ENCODE measurements at places on chromosomes 2 and 18.

GRCh38 chr2:60808330-60808801 is 52.3 kb downstream of the PAPOLG start:
- H3K27me3 ChIP-seq: no peaks in the 10 kb centered on the region
- H3K27ac ChIP-seq: no peak overlapping the region
- no peaks in the 10 kb centered on the region for H3K36me3 ChIP-seq
- H3K4me1 ChIP-seq: peaks cover 7% of the 10 kb centered on the region
- no peak overlapping the region for H3K4me3 ChIP-seq
- DNase-seq: no peak

GRCh38 chr2:28389399-28390240 is 3.0 kb upstream of the FOSL2 start:
- peaks cover 27% of the 10 kb centered on the region for H3K27me3 ChIP-seq
- H3K36me3 ChIP-seq: no peaks in the 10 kb centered on the region
- peak overlapping the region; percentile 83 for H3K27ac ChIP-seq
- DNase-seq: no peak

DNA sequence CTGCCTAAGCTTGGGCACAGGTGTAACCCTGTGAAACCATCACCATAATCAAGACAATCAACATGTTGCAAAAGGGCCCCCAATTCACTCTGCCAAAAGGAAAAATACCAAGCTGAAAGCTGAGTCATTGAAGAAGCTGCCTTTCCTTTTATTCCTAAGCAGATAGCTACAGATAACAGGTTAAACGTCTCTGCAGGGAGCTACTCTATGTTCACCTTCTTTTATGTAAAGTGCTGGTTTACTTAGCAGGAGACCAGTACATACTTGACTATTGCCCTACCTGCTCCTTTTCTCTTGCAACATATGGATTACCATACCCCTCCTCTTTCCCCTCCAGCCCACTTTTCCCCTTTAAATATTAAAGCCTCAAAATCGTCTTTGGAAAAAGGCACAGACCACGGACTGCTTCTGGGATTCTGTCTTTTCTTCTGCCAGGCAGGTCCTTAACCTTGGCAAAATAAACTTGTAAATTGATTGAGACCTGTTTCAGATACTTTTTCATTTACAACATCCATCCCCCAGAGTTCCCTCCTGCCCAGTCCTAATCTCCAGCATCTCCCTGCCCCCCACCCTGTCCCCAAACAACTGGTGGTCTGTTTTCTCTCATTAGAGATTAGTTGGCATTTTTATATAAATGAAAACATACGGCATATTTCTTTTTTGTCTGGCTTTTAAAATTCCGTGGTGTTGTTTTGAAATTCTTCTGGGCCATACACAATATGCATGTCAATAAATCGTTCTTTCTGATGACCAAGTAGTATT is 37.8 kb upstream of the LDLRAD4 start:
- DNase-seq: no peak
- H3K4me3 ChIP-seq: no peak overlapping the region
- no peak overlapping the region for H3K27ac ChIP-seq

- H3K36me3 ChIP-seq: no peaks in the 10 kb centered on the region
- H3K27me3 ChIP-seq: no peaks in the 10 kb centered on the region
- DNase-seq: no peak
- no peak overlapping the region for H3K4me3 ChIP-seq
- no peaks in the 10 kb centered on the region for H3K4me1 ChIP-seq
These were observed 264.0 kb downstream of the LRATD1 start for GRCh38 chr2:14896330-14897030.

DNA sequence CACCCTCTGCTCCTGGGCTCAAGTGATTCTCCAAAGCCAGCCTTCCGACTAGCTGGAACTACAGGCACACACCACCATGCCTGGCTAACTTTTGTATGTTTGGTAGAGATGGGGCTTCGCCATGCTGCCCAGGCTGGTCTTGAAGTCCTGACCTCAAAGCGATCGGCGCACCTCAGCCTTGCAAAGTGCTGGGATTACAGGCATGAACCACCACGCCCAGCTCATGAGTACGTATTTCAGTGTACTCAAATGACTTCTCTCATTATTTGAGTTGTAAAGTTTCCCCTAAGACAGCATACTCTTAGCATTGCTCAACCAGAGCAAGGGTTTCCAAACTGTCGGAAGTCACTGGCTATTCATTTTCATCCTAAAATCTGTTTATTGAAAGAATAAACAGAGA is 40.3 kb downstream of the IMPA2 start:
- H3K4me1 ChIP-seq: no peaks in the 10 kb centered on the region
- no peak overlapping the region for H3K4me3 ChIP-seq
- no peak for DNase-seq

GRCh38 chr18:35671966-35672603 is 90.5 kb downstream of the GALNT1 start:
- no peak overlapping the region for H3K27ac ChIP-seq
- no peaks in the 10 kb centered on the region for H3K4me1 ChIP-seq
- no peak overlapping the region for H3K4me3 ChIP-seq
- DNase-seq: no peak
- peaks cover 18% of the 10 kb centered on the region for H3K36me3 ChIP-seq
- H3K27me3 ChIP-seq: no peaks in the 10 kb centered on the region

- DNase-seq: no peak
- no peaks in the 10 kb centered on the region for H3K27me3 ChIP-seq
- H3K36me3 ChIP-seq: no peaks in the 10 kb centered on the region
- H3K4me1 ChIP-seq: peaks cover 14% of the 10 kb centered on the region
These were observed 147.8 kb downstream of the UBE2E3 start for GRCh38 chr2:181128199-181128598.

DNA sequence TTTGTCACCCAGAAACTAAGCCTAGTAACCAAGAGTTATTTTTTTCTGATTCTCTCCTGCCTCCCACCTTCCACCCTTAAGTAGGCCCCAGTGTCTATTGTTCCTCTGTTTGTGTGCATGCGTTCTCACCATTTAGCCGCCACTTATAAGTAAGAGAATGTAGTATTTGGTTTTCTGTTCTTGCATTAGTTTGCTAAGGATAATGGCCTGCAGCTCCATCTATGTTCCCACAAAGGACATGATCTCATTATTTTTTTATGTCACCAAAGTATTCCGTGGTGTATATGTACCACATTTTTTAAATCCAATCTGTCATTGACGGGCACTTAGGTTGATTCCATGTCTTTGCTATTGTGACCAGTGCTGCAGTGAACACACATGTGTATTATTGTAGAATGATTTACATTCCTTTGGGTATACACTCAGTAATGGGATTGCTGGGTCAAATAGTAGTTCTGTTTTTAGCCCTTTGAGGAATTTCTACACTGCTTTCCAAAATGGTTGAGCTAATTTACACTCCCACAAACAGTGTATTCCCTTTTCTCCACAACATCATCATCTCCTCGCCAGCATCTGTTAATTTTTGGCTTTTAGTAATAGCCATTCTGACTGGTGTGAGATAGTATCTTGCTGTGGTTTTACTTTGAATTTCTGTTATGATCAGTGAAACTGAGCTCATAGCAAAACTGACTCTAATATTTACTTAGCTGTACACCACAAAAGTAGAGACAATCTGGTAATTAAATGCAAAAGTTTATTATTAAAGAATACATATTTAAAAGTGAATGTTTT is 660.1 kb upstream of the SLC8A1 start:
- H3K27ac ChIP-seq: no peak overlapping the region
- DNase-seq: no peak
- H3K36me3 ChIP-seq: no peaks in the 10 kb centered on the region
- H3K27me3 ChIP-seq: no peaks in the 10 kb centered on the region
- no peak overlapping the region for H3K4me3 ChIP-seq

DNA sequence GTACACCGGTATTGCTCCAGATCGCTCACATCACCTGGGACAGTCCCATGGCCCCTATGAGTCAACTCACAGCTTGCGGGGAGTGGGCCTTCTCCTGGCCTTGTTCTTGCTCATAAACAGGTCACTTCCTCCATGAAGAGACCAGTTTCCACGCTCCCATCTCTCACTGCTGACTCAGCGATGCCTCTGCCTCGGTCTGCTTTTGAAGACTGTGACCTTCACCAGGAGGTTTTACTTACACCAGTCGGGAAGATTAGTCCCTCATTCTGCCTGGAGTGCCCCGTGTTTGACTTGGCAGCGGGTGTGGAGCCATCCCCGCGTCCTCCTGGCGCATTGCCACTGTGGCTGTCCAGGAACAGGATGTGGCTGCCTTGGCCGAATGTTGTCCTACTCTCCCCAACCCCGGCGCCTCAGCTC is 159.8 kb downstream of the RHBDD1 start:
- DNase-seq: no peak
- H3K27me3 ChIP-seq: no peaks in the 10 kb centered on the region
- peaks cover 26% of the 10 kb centered on the region for H3K36me3 ChIP-seq
- peaks cover 2% of the 10 kb centered on the region for H3K4me1 ChIP-seq

DNA sequence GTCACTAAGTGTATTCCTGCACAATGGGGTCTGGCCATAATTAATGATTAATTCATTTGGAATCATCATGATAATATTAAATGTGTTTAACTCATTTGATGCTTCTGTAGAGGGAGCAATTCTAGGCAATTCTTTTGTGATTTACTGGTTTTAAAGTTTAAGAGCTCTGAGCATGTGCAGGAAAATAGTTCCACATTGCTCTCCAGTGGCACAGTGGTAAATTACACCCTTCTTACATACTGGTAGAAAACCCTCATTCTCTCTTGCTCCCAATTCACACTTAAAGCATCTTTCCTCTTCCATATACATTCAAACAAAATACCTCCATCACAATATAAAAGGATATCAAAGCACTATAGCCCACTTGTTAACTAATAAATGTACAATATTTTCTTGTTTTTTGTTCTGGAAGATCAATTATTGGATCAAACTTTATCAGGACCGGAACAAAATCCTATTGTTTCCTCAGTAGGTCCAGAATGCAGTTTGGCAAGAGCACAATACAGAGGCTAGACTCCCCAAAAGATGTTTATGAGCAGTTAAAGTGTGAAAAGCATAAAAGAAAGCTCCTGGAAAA is 844.3 kb downstream of the MBD2 start:
- DNase-seq: peak; percentile 5
- no peaks in the 10 kb centered on the region for H3K36me3 ChIP-seq
- H3K4me3 ChIP-seq: no peak overlapping the region
- no peak overlapping the region for H3K27ac ChIP-seq
- no peaks in the 10 kb centered on the region for H3K27me3 ChIP-seq

DNA sequence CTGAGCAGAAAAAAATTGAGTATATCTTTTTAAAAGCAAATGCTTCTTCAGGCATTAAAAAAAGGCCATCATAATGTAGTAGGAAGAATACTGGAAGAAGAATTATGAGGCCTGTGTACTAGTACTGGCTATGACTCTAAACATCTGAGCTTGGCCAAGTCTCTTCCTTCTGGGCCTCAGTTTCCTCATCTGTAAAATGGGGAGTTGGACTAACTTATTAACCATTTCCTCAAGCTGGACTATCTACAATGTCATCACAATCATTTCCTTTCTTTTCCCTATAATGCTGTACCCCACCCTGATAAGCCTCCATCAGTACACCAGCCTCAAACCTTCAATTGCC is 29.3 kb downstream of the FABP1 start:
- no peaks in the 10 kb centered on the region for H3K36me3 ChIP-seq
- H3K4me3 ChIP-seq: no peak overlapping the region
- H3K27ac ChIP-seq: no peak overlapping the region
- peaks cover 14% of the 10 kb centered on the region for H3K4me1 ChIP-seq

DNA sequence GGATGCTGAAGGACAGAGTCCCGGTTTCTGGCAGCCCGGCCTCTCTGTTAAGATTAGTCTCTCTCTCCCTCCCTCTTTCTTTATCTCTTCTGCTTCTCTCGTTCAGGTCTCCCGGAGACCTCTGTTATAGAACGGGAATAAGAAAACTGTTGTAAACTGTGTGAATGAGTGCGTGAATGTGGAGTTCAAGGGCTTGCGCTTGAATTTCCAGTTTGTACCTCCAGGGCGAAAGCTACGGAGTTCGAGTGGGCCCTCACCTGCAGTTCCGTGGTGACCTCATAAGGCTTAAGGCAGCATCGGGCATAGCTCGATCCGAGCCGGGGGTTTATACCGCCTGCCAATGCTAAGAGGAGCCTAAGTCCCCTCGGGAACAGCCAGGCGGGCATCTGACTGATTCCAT is 26.4 kb downstream of the SKA1 start:
- H3K36me3 ChIP-seq: no peaks in the 10 kb centered on the region
- peaks cover 37% of the 10 kb centered on the region for H3K27me3 ChIP-seq
- no peak for DNase-seq
- peak overlapping the region; percentile 73 for H3K27ac ChIP-seq

DNA sequence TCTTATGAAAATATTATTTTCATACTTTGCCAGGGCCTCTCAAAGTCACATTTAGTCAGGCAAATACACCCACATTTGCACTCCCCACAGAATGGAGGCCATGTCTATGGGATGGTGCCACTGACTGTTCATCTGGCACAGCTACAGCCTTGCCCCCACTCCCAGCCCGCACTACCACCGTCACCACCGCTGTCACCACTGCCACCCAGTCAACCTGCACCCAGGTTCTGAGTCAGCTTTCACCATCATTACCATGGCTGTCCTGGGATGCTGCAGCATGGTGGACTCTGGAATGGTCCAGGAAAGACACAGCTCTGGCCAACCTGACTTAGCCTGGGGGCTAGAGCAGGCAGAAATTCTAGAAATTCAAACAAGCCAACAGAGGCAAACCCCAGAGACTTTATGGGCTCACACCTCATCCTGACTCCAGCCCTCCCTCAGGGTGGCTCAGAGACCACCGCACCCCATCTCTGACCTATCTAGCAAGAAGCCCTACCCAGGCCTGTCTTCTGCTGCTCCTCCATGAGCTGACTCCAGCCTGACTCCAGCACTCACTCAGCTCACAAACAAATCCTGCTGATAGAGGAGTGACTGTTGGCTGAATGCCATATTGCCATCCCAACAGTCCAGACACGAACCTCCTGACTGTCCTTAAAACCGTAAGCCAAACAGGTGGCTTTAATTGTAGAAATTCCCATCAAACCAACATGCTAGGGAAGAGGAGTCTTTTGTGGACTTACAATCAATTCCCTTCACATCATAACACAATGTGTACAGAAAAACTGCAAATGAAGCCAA is 28.0 kb downstream of the DNER start:
- no peaks in the 10 kb centered on the region for H3K36me3 ChIP-seq
- no peak for DNase-seq
- H3K4me1 ChIP-seq: no peaks in the 10 kb centered on the region
- H3K27me3 ChIP-seq: peaks cover 34% of the 10 kb centered on the region
- no peak overlapping the region for H3K4me3 ChIP-seq

DNA sequence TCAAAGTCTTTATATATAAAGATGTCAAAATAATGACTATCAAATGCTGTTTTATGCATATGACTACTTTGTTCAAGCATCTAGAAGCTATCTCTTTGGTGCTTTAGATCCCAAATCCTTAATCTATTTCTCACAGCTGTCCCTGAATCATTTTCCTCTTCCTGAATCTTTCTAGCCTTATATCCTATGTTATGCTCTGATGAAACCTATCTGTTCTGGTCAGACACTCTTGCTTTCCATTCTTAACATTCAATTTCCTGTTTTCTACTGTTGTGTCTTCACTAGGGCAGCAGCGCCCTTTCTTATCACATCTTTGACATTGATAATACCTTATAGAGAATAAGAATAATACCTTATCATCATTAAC is 6.3 kb upstream of the PARD3B start:
- no peak overlapping the region for H3K4me3 ChIP-seq
- no peaks in the 10 kb centered on the region for H3K4me1 ChIP-seq
- H3K27me3 ChIP-seq: peaks cover 4% of the 10 kb centered on the region
- DNase-seq: no peak
- no peak overlapping the region for H3K27ac ChIP-seq
